ENCODE measurements at places on chromosomes 16 and 17.
A peak's percentile ranks its signal among the peaks of the same experiment; 100 is the strongest.

DNA sequence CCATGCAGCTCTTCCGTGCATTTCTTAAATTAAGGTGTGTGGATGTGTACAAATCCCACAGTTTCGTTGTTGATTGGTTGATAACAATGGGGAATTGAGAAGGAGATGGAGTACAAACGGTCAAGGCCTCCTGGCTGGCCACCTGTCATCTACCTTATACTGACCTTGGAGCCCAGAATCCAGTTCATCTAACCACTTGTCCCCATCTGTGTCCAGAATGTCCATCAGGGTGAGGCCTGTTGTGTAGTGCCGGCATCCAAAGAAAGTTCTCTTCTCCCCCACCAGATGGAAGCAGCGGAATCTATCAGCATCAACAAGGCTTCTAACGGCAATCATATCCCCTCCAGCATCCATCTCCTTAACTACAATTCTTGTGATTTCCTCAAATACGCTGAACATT is 1.5 kb downstream of the GSDMB start:
- DNase-seq: no peak

DNA sequence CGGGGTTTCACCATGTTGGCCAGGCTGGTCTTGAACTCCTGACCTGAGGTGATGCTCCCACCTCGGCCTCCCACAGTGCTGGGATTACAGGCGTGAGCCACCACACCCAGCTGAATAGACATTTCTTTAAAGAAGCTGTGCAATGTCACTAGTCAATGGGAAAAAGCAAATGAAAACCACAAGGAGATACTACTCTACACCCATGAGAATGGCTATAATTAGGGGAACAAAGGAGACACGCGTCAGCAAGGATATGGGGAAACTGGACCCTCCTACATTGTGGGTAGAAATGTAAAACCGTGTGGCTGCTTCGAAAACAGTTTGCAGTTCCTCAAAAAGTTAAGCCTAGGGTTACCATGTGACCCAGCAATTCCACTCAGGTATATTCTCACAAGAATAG is 103.4 kb downstream of the VPS53 start:
- DNase-seq: peak; percentile 30

- DNase-seq: no peak
These were observed 6.7 kb downstream of the NTHL1 start for GRCh38 chr16:2040787-2041522.

DNA sequence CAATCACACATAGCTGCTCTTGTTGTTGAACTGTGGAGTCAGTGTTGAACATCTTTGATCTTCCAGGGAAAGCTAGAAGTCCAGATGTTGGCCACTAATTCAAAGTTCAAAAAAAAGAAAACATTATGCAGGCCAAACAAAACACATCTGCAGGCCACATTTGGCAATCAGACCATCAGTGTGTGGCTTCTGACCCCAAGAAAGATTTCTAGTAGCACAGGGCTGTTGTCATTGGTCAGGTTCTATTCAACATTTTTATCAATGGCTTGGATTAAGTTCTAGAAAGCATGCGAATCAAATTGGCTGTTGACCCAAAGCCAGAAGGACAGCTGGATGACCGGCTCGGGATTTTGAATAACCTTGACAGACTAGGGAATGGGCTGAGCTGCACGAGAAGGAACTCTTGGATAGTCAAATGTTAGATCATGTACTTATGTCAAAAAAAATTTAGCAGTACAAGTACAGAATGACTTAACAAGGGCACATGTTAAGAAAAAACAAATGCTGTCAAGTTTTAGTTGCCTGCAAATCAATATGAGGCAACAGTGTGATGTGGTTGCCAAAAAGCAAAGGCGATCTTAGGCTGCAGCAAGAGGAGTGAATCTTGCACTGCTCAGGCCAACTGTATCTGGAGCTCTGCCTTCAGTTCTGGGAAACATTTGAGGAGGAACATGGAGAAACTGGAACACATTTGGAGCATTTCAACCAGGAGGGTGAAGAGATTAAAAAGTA is 187.6 kb downstream of the RGS9 start:
- DNase-seq: no peak

DNA sequence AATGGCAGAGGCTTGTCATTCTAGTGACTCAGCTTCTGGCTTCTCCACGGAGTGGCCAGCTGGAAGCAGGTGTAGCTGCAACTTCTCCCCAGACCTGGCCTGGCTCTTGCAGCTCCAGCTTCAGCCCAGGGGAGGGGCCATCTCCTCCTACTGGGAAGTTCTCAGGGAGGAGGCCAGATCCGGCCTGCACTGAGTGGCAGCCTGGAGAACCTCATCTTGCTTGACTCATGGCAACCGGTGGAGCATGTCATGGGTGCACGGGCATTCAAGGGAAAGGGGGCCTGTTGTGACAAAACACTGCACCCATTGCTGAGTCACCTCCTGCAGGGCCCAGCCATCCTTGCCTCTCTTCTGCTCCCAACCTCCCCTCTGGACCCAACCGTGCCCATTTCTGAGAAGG is 273.9 kb upstream of the MAF start:
- DNase-seq: no peak

DNA sequence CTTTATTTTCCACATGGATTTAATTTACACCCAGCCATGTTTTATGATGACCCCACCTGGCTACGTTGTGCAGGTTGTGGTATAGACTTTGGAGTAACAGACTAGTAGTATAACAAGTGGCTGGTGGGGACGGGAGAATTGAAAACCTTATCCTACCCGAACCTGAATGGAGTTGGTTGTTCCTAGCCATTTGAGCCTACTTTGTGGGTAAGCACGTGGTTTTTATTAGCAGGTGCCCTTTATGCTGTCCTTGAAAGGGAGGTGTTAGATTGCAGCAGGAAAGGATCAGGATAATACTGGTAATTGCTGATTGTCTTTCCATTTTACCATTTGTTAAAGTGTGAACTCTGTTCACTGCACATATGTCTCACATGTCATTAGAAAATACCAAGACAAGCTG is 31.9 kb upstream of the PHAF1 start:
- no peak for DNase-seq

- DNase-seq: no peak
These were observed 6.0 kb downstream of the ZCCHC14 start for GRCh38 chr16:87486713-87487247.

Measured in CD4-positive, alpha-beta T cell treated with Interferon gamma for 1 hour (primary cell).